ENCODE measurements at places on chromosomes 1 and 21.

GRCh38 chr1:180343921-180344769, 114.1 kb downstream of the LHX4 start:
- peak; percentile 55 for DNase-seq

DNA sequence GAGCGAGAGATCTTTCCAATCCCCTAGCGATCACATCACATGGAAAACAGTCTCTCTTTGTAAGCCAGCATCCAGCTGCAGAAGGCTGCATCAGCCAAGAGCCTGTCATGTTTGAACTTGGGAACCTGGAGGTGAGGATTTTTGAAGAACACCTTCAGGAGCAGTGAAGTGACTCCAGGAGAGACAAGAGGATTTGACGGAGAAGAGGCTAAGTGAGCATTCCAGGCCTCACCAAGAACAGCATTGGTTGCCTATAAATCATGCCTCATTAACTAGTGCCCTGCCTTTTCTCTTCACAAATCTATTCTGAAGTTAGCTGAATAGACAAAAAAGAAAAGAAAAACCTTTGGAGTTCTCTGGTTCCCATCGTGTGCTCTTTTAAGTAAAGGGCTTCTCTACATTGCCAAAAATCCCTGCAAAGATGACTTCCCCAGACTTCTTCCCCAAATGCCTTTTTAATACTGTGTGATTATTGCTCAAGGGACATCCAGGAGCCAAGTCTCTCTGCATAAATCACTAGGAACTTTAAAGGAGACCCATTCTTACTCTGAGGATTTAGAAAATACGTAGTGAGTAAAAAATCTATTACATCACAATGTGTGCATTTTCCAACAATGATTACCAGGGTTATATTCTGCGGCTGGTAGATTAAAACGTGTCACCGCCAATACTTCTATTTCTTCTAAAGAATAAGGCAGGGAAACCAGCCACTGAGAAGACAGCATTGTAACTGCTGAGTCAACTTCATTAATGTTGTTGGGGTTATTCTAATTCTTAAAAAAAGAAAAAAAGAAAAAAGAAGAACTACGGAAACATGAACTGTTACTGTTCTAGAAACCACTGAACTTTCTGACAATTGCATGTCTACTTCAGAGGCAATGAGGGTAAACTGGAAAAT, 95.2 kb downstream of the KIF14 start:
- no peak for DNase-seq

GRCh38 chr1:175978476-175978875, 228.6 kb downstream of the COP1 start:
- DNase-seq = peak; percentile 55

DNA sequence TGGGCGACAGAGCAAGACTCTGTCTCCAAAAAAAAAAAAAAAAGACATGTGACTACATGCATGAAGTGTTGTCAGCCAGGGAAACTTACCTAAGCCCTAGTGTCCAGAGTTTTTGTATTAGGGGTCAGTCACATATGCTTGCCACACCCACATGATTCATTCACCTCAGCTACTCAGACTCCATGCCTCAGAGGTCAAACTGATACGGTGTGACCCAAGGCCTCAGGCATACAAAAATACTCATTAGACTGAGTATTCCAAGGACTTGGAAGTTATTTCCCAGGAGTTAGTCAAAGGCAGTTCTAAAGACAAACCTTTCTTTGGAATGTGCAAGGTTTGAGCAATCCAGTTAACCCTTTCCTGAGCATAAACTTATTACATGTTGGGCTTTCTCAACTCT, 6.3 kb upstream of the TRIM33 start:
- DNase-seq = no peak

- peak; percentile 74 for DNase-seq
Observed at GRCh38 chr1:203127666-203128430, at the start of gene ADORA1. TSS of gene ADORA1 (plus strand) at chr1:203127726. CDS start at chr1:203128842, 1,116 bp downstream.

GRCh38 chr1:207500306-207500705, 4.3 kb downstream of the CR1 start:
- DNase-seq = no peak

GRCh38 chr1:235597867-235598553, 51.6 kb downstream of the GNG4 start:
- DNase-seq = peak; percentile 55

GRCh38 chr1:15151377-15151806, 2.2 kb upstream of the TMEM51 start:
- no peak for DNase-seq

DNA sequence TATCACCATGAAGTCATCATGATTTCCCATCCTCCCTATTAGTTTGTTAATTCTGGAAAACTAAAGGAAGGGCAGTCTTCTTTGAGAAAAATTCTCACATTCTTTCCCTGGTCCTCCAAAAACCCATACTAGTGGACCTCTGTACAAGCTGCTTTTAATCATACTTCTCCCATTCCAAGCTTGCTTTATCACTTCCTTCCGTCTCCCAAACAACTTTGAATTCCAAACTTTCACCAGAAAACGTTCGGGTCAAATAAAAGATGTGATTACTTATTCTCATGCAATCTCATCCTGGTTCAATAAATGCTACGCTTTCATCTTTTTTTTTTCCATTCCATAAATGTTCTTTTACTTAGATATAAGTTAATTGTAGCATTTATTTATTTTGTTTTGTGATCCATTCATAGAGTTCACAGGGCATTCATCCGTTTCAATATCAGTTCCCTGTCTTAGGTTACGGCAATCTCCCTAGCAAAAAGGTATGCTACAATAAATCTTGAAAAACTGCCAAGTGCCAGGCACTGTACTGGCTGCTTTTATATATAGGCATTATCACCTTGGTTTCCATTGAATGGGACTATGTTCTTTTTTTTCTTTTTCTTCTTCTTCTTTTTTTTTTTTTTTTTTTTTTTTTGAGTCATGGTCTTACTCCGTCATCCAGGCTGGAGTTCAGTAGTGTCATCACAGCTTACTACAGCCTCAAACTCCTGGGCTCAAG, 100.2 kb upstream of the GREM2 start:
- DNase-seq = no peak

GRCh38 chr21:28885853-28886177, 106.9 kb downstream of the LTN1 start:
- no peak for DNase-seq

DNA sequence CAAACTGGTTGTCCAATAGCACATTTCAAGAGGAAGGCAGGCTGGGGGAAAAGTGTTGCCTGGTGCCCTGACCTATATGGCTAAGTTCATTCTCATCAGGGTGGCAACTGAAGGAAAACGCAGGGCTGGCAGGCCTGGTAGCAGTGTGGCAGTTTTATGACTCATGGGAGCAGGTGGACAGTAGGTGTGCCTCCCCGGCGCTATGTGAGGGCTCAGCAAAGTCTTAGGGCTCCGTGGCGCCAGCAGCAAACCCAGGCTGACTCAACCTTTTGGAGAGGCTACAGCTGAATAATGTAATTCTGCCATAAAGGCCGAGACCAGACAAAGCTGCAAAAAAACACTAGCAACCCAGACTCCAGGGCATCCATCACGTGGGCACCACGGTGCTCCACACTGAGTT, 23.6 kb downstream of the GADD45A start:
- no peak for DNase-seq

DNA sequence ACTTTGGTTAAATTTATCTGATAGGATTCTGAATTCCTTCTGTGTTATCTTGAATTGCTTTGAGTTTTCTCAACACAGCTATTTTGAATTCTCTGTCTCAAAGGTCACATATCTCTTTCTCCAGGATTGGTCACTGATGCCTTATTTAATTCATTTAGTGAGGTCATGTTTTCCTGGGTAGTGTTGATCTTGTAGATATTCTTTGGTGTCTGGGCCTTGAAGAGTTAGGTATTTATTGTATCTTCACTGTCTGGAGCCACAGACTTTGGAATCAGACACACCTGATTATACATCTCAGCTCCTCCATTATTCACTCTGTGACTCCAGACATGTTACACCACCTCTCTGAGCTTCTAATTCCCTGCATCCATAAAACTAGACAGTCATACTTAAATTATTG, 34.2 kb upstream of the ETS2 start:
- no peak for DNase-seq

DNA sequence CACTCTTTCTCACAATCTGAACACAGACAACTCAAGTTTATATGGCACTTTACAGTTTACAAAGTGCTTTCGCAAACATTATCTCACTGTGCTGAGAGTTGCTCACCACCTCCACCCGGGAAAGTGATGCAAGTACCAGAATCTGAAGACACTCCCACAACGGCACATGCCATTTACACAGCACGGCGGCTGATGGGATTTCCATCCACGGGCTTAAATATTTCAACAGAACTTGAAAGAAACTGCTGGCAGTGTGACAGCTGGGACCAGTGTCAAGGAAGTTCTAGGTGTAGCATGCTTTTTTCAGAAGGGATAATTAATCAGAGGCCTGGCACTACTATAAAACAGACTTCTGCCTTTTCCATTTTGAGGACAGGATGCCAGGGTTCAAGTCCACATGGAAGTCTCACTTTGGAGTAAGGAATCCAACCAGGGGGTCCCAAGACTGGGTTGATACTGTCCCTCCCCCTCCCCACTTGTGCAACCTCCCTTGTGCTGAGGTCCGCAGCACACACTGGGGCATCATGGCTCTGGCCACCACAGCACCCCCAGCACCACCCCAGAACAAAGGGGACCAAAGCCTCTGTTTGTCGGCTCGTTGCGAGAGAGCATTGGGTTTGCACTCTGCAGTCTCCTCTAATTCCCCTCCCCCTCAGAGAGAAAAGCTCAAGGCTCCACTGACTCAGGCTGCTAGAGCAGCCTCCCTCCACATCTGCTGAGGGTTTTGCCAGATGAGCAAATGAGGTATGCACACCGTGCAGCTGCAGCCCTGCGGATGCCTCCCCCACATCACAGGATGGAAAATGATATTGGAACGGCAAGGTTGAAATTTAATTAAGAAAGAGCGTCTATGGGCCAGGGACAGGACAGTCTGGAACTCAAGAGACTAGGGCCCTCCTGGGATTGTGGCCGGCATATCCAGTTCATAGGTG, 154.9 kb downstream of the TGFBR3 start:
- peak; percentile 51 for DNase-seq

DNA sequence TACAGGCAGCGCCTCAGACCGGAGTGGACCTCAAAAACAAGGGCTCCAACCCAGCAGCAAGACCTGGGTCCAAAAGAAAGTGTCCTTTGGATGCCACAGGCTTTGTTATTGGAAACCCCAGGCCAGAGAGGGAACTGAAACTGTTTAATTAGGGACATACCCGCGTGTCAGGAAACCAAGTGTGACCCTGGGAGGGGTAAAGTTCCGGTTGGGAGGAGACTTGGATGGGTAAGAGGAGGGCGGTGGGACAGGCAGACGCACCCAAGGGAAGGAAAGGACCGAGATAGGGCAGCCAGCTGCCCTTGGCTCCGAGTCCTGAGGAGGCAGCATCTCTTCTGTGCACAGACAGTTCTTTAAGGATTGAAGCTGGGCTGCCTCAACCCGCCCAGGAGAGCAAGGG, 71.4 kb downstream of the CDC7 start:
- DNase-seq = no peak

GRCh38 chr21:16215663-16216183, 485.9 kb downstream of the USP25 start:
- DNase-seq = no peak

- DNase-seq = no peak
Observed at GRCh38 chr1:76274302-76274701, 199.8 kb downstream of the ST6GALNAC3 start.

DNA sequence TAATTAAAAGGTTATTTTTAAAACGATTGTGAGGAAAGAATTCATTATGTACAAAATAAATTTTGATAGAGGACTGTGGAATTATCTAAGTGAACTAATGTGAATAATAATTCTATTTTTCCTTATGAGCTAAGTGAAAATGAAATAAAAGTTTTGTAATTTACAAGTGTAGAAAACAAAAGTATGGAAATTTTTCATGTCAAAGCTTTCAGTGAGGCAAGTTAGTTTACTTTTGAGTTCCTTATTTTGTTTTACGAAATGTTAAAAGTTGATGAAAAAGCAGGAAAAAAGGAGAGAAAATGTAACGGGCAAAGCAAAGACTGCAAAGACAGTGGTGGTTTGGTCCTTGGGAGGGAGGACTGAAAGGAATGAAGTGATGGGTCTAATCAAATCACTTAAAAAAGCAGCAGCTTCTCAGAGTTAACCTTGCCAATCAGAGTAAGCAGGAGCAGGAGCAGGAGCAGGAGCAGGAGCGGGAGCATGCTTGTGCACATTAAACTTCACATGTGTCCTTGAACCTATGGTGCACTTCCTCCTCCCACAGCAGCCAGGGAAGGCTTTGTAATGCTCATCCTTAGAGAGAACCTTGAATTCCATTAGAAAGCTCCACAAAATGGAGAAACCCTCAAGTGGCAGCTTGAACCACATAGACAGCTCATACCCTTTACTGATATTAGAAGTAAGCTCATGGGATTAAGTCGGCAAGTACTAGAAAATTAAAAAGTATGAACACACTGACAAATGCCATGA, 133.4 kb downstream of the LHX4 start:
- no peak for DNase-seq

DNA sequence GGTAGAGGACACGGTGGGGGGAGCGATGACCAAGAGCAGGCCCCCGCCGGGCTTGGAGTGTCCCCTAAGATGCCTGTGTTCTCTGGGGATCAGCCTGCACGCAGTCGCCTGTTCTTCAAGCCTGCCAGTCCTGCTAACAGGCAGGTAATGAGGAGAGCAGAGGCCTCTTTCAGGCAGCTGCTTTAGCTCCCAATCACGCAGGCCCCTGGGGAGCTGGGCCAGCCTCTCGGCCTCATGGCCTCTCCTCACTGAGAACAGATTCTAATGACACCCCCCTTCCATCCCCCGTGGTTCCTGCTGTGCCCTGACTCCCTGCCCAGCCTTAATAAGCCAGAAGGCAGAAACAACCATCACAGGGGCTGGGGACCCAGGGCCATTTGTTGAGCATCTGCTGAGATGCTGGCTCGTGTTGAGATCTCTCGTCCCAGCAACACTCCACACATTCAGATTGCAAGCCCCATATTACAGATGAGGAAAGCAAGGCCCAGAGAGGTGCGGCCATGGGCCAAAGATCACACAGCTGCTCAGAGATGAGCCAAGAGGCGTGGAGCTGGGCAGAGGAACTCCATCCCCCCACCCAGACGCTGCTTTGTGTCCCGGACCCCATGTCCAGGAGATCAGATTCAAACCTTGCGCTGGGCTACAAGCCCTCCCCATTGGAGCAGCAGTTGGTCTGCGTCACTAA, 71.6 kb upstream of the CASZ1 start:
- no peak for DNase-seq

- DNase-seq = no peak
Observed at GRCh38 chr1:231953660-231954059, 327.1 kb downstream of the DISC1 start.

DNA sequence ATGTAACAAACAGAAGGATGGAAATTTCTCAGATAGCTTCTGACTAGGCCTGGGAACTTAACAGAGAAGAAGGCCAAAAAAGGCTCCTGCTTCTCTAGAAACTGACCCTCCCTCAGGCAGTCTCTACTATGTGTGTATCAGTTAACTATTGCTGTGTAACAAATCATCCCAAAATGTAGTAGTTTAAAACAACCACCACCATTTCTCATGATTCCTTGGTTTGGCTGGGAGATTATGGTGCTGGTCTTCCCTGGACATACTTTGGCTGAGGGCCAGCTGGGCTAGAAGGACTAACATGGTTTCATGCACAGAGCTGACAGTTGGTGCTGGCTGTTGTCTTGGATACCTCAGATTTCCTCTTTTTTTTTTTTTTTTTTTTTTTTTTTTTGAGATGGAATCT, 26.2 kb upstream of the CNN3 start:
- no peak for DNase-seq

Data from mesenchymal stem cell (in vitro differentiated cells and primary cell).